ENCODE measurements at places on chromosomes 7 and 10.

DNA sequence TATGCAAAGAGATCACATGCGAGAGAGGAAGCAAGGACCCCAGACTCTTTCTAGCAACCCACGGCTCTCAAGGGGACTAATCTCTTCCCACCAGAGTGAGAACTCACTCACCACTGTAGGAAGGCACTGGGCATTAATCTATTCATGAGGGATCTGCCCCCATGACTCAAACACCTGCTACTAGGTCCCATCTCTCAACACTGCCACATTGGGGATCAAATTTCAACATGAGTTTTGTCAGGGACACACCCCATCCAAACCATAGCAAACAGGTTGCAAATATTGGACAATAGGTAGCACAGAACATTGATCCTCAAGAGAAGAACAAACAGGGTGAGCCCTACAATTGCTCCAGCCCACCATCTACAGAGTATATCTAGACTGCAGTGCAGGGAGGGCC, 740.6 kb downstream of the LRMDA start:
- DNase-seq = no peak

- DNase-seq = no peak
These were observed 11.9 kb downstream of the ITGB1 start for GRCh38 chr10:32946108-32946507.

GRCh38 chr10:118045158-118045836, 1.4 kb downstream of the RAB11FIP2 start:
- no peak for DNase-seq

GRCh38 chr7:44824894-44825526, 22.9 kb downstream of the H2AZ2 start:
- no peak for DNase-seq

DNA sequence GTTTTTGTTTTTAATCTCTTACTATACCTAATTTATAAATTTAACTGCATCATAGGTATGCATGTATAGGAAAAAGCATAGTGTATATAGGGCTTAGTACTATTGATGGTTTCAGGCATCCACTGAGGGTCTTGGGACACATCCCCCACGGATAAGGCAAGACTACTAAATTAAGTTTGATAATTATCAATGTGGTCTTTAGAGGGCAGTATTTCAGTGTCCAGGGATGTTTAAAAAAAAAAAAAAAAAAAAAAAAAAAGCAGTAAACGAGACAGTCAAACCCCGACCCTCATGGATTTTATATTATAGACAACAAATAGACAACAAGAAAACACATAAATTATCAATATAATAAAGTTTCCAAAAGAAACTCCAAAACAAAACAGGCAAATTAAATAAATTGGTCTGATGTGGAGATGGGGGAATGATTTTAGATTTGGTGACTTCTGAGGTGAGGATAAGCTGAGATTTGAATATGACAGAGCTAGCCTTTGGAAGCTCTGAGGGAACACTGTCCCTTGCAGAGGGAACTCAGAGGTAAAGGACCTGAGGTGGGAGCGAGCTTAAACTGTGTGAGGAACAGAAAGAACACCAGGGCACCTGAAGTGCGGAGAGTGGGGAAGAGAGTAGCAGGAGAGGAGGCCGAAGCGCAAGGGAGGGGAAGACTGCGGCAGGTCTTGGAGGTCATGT, 14.8 kb downstream of the ACSM6 start:
- no peak for DNase-seq

GRCh38 chr10:6306917-6307316, 104.2 kb downstream of the PFKFB3 start:
- DNase-seq = no peak

DNA sequence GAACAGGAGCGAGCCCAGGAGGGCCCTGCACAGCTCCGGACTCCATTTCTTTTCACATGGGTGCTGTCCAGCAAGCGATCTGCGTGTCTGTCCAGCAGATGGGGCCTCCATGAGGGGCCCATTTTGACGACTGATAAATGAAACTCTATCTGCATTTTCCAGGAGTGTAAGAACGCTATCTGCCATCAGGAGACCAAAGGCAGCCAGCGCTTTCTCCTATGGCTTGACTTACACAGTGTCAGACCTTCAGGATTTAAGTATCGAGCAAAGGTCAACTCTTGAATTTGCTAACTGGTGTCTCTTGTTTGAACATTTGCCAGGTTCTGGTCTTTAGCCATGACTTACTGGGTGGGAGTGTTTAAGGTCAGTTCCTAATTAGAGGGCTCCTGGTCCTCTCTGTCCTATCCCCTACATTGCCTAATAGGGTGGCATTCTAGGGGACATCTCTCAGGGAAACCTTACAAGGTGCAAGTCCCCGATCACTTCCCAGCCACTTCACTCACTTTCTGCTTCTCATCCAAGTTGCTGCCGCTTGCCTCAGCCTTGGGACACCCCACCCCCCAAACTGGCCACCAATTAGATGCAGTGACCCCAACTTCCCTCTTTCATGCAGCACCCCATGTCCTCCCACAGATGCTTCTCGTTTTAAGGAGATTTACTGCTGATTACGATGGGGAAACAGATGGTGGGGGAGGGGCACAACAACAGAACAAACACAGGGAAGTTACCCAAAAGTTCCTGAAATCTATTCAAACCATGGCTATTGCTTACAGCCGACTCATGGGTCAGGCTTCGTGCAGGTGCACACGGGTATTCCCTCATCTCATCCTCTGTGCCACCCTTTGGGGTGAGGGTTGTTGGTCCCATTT, 20.0 kb downstream of the VSIR start:
- DNase-seq = no peak

DNA sequence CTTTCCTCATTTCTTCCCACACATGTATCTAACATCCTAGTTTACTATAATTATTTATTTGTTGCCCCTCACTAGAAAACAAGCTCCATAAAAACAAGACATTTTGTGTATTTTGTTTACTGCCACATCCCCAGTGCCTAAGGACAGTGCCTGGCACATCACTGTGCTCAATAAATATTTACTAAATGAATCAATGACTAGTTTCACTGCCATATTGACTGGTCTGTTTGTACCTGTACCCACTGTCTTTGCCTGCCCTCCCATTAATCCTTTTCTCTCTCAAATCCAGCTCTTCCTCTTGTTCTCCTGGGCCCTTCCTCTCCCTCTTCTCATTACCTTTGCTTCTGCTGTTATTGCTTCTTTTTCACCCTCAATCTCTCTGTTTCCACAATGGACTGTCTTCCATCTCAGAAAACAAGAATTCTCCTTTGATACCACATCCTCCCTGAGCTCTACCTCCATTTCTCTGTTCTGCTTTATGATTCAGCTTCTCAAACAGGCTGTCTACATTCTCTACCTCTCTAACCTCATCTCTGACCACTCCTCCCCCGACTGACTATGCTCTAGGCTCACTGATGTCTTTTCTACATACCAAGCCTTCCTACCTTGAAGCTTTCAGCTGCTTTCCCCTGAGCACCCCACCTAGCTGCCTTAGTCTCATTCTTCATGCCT, 8.3 kb upstream of the FAM133B start:
- DNase-seq = no peak

DNA sequence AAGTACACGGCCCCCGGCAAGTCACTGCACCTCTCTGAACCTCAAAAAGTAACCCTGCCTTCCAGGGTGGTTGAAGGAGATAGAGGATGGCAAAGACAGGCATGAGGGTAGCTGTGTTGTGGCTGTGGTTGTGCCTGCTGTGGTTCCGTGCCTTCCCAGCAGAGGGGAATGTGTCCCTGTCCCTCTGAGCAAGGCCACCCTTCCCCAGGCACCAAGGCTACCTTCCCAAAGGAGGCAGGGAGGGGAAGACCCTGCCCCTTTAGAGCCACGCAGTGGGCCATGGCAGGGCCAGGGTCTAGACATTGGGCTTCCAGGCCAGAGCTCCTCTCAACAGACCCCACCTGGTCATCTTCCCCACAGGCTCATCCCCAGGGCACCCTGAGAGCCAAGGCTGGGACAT, 18.8 kb downstream of the CRHR2 start:
- DNase-seq = no peak

GRCh38 chr7:39085590-39086049, 107.9 kb downstream of the POU6F2 start:
- DNase-seq = no peak

- DNase-seq = no peak
These were observed 97.9 kb upstream of the SH2B2 start for GRCh38 chr7:102188746-102189145.

GRCh38 chr7:92714767-92715166, 121.6 kb downstream of the CDK6 start:
- DNase-seq = no peak

GRCh38 chr10:28946479-28946878, 269.2 kb downstream of the BAMBI start:
- no peak for DNase-seq

- no peak for DNase-seq
These were observed 303.8 kb downstream of the PRKG1 start for GRCh38 chr10:51377932-51378599.

DNA sequence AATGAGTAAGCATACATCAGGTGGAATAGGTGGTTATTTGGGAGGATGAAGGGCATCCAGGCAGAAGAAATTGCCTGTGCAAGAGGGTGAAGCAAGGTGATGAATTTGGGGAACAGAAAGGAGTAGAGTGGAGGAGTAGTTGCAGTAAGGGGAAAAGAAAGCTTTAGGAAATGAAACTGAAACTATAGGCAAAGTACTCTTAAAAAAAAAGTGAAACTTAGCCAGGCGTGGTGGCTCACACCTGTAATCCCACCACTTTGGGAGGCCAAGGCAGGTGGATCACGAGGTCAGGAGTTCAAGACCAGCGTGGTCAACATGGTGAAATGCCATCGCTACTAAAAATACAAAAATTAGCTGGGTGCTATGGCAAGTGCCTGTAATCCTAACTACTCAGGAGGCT, 17.6 kb downstream of the NUP205 start:
- DNase-seq = no peak

DNA sequence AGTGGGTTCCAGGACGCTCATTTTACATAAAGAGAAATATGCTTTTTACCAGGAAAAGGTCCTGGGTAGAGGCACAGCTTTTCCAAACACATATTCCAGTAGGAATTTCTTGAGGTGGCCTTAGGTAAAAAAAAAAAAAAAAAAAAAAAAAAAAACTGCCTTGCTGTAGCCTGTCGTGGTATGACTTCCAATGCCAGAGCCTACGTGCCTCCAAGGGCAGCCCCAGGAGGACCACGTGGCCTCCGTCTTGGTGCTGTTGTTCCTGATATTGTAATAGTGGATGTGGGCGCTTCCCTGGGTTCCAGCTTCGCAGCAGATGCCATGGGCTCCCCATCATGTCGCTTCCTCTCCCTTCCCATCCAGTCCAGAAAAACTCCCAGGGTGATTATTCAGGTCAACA, 49.3 kb downstream of the PRKAG2 start:
- DNase-seq = no peak

DNA sequence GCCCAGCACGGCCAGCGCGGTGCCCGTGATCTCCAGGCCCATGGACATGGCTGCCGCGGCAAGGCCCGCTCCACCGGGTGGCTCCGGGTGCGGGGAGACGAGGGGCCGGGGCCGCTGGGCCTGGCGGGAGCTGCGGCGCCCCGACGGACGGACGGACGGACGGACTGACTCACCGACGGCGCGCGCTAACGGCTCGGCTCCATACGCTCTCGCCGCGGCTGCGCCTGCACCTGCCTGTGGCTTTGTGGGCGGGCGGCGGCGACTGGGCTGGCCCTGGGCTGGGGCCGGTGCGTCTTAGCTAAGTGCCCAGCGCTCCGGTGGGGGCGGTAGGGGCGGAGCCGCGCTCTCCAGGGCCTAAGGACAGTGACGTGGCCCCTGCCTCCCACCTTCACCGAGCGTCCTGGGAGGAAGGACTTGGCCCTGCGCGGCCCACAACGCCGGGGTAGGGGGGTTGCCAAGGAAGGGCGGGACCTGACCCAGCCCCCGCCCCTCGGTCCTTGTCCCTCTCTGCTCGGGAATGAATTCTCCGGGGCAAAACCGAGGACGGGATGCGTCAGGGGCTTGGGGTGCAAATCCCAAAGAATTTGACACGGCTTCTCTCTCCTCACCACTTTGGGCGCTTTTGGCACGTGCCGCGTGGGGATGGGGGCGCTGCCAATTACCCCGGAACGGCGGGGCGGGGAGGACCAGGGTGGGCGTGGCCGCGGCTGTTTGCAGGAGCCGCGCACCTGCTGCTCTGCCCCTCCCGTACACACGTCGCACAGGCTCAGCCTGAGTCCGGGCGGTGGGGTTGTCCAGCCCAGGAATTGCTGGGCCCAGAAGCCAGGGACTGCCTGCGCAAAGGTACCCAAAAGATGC, at the start of gene CLDN3:
CLDN3 (minus strand) TSS at position 269 of the 858 bp plus-strand sequence; CDS start at position 48, 221 bp downstream.
- no peak for DNase-seq

DNA sequence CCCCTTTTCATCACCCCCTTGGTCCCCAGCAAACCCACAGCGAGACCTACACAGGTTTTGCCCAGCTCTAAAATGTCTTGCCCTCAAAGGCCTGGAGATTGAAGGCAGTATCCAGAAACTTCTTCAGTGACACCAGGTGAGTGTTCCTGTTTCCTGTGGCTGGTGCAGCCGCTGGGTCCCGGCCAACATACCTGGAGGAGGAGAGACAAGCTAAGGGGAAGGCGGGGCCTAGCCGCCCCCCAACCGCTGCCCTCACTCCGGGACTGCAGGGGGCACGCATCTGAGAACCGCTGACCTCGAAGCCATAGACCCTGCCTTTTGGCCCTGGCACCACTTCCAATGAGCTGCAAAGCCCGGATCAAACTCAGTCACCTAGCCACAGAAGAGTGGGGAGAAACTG, 27.0 kb downstream of the OGDHL start:
- DNase-seq = no peak

GRCh38 chr10:4766454-4766853, 59.6 kb upstream of the AKR1E2 start:
- DNase-seq = no peak

GRCh38 chr10:26931223-26931622, 70.5 kb upstream of the ABI1 start:
- no peak for DNase-seq

DNA sequence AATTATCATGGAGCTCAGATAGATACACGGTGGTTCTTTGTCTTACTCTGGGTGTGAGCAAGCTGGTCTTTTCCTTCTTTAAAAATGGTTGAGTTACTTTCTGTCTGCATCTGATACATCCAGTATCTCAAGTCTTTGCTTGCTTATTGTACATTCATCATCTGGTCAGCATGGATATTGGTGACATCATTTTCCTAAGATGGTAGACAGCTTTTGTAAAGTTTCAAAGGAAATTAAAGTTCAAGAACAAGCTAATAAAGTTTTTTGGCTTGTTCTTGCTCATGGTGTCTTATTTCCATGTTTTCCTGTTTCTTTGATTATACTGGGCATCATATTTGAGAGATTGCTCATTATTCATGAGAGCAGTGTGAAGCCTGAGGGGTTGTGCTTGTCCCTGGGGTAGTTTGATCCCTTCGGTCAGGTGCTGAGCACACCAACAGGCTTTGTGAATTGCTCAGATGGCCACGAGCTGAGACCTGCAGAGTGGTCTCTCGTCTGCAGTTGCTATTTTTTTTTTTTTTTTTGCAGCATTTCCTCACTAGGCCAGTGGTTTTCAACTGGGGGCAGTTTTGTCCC, 38.5 kb downstream of the MGMT start:
- no peak for DNase-seq

GRCh38 chr10:115001506-115002381, 63.7 kb downstream of the TRUB1 start:
- DNase-seq = no peak

DNA sequence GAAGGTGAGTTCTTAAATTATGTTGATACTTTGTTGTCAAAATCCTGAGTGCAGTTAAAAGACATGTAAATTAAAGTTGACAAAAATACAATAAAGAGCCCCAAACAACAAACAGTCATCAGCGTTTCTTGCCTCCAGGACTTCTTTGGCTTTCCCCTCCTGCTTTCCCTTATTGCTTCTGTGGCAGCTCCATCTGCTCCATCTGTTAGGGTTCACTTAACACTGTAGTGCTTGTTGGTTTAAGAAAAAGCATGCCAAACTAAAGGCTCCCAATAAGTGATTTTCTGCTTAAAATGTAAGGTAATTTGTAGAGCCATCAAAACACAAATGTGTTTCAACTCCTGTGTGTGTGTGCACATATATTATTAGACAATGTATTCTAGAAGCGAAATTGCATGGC, 254.3 kb upstream of the GNAI1 start:
- DNase-seq = no peak
